ENCODE measurements at places on chromosomes 13 and 19.

- DNase-seq, result no peak
Measured at GRCh38 chr13:74129500-74130191, 4.6 kb downstream of the KLF12 start.

- no peak for DNase-seq
Measured at GRCh38 chr13:111373486-111373885, 53.0 kb downstream of the TEX29 start.

DNA sequence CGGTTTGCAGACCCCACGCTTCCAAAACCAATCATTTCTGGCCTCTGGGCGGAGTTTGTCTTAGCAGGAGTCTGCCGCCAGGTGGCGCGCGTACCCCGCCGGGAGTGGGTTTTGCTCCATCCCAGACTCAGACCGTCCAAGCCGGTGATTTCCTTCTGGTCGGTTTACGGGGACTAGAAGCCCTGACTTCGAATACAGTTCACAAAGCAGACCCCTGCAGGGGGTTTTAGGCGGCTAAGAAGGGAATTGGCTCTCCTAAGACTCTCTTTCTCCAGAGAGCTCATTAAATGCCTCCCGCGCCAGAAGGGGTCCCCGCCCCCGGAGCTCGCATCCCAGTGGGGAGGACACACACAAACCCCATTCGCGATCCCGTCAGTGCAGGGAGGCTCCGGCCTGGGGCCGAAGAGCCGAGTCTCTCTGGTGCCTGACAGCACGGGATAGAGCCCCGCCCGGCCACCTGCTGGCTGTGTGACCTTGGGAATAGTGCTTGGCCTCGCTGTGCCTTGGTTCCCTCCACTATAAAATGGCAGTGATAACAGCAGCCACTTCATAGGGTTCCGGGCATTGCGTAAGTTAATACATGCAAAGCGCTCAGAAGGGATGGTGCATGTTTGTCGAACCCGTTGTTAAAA lies 8.6 kb upstream of the NUP62 start:
- DNase-seq, result peak; percentile 71

DNA sequence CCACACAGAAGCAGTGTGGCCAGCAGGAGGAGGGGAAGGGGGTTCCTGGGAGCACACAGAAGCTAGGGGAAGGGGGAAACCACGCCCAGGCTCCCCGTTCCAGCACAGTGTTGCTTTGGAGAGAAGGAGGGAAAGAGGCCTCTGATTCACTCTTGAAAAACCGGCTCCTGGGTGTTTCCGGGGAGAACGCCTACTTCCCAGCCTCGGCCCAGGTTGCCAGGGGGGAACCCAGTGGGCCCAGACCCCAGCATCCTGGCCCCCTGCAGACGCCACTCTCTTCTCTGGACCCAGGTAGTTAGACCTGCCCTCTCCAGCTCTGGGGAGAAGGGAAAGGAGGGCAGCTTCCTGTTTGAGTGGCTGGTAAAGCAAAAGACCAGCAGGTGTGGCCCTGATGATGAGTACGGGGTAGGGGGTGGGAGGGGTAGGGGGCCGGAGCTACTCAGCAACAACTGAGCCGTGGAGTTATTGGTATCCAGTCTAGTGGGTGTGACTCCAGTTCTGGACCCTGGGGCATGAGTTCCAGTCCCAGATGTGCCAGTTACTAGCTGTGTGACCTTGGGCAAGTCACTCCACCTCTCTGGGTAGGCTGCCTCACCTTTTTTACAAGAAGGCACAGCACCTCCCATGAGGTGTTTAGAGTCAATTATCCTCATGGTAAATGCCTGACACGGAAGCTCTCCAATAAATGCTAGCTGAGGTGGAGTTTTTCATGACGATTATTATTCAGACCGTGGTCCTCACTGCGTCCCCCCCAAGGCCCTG lies 836 bp downstream of the GIPC1 start:
- no peak for DNase-seq

- DNase-seq, result no peak
Measured at GRCh38 chr19:16301999-16302694, 22.5 kb upstream of the KLF2 start.

GRCh38 chr19:14035706-14036105 lies 4.1 kb downstream of the IL27RA start:
- DNase-seq, result no peak

DNA sequence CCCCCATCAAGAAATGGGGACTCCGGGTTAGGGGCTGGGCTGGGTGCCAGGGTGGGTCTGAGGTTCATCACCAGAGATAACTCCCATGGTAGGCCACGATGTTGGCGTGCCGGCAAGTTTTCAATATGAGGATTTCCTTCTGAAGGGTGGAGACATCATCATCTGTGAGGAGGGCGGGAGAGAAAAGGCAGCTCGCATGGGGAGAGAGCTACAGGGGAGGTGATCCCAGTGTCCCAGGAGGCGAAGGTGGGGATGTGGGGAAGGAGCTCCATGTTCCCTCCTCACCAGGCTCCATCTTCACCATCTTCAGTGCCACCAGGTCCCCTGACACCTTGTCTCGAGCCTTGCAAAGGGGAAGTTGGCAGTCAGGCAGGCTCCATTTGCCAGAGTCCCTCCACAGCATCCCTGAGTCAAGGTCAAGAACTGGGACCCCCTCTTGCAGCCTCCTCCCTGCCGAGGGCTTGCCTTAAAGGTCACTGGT lies 430 bp downstream of the MAP4K1 start:
- DNase-seq, result no peak

GRCh38 chr19:38893341-38893771 lies 6.1 kb downstream of the SIRT2 start:
- no peak for DNase-seq

DNA sequence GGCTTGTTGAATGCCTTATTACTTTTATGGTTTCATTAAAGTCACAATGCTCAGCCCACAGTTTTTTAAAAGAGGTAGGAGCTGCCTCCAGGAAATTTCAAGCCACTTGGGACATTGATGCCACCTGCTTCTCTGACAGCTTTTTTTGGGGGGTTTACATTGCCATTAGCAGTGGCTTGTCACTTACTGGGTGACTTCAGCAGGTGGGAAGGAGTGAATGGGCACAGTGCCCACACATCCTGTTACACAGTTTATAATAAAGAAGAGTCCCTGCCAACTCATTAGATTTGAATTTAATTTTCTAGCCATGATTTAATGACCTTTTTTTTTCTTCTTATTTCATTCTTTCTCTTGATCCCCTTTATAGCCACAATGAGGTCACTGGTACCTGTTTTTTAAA lies 61.0 kb downstream of the NHLRC3 start:
- no peak for DNase-seq

DNA sequence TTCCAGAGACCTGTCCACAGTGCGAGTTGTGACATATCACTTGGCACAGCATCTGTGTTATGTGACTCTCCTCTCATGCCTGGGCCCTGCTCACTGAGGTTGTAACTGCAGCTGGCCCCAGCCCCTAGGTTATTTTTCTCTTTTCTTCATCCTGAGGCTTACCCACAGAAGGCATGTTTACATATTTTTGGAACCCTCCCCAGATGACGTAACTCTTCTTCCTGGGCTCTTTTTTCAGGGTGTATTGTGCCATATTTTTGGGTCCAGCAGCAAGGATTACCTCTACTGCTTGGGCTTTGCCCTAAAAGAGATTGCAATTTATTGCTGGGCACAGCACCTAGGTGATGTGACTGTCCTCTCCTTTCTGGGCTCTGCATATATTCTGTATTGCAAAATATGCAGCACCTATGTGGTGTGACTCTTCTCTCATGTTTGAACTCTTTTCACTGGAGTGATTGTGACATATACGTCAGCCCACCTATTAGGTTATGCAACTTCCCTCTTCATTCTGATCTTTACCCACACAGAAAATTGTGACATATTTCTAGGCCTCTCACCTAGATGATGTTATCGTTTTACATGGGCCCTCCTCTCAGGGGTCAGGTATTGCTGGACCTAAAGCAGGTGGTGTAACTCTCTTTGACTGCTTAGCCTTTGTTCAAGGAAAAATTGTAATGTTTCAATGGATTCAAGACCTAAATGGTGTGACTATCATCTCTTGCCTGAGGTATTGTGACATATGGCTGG lies 64.5 kb upstream of the ZNF724 start:
- no peak for DNase-seq

GRCh38 chr13:39107561-39107960 lies 69.3 kb downstream of the NHLRC3 start:
- DNase-seq, result peak; percentile 93

DNA sequence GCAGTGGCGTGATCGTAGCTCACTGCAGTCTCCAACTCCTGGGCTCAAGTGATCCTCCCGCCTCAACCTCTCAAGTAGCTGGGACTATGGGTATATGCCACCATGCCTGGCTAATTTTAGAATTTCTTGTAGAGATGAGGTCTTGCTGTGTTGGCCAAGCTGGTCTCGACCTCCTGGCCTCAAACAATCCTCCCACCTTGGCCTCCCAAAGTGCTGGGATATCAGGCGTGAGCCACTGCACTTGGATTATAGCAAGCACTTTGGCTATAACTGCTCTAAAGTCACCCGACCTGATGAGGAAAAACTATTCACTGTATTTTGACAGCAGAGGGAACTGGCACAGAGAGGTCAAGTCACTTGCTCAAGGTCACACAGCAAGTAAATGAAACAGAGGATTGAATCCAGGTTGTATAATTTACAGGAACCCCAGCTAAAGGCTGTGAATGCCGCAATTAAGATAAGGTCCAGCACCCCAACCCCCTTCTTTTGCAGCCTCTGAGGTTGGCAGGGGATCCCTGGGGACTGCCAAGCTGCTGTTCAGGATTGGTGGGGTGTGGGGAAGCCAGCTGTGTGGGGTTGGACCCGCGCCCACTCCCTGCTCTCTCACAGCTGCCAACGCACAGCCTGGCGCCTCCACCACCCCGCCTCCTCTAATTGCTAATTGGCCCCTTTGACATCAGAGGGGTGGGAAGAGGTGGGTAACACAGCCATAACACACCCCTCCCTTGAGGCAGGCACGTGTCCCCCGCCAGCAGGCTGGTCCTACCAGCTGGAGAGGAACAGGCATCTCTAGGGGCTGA lies 6.0 kb downstream of the TMIGD2 start:
- peak; percentile 95 for DNase-seq

DNA sequence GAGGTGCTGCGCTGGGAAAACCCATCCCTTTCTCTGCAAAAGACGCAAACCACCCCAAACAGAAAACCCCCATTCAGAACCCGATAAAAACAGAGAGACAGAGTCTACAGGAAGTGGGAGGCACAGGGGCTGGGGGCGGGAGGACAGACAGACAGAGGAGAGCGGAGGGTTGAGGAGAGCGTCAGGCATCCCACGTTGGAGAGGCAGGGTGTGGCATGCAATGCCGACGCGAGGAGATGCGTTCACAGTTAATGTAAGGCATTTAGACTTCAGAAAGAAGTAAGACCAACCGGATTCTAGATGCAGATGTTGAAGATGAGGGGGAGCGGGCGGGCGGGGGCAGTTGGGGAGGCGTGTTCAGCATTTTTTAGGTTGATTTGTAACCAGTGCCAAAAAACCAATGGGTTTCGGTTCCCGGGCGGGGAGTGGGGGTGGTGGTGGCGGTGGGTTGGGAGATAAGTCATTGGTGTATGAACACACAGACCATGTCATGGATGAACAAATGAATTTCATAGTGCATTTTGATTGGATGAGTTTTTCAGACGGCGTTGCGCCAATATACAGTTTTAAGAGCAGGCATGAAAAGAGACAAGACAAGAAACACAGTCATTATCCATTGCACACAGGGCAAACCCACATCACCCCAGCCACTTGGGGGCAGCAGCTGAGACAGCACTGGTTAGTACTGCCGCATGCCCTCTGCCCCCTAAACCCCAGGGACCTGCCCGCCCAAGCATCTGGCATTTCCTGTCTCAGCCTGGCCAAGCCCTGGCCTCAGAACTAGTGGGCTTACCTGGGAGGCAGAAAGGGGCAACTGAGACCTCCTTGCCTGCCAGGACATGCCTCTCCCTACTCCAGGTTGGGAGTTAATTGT lies 91.3 kb downstream of the IER2 start:
- DNase-seq, result no peak

DNA sequence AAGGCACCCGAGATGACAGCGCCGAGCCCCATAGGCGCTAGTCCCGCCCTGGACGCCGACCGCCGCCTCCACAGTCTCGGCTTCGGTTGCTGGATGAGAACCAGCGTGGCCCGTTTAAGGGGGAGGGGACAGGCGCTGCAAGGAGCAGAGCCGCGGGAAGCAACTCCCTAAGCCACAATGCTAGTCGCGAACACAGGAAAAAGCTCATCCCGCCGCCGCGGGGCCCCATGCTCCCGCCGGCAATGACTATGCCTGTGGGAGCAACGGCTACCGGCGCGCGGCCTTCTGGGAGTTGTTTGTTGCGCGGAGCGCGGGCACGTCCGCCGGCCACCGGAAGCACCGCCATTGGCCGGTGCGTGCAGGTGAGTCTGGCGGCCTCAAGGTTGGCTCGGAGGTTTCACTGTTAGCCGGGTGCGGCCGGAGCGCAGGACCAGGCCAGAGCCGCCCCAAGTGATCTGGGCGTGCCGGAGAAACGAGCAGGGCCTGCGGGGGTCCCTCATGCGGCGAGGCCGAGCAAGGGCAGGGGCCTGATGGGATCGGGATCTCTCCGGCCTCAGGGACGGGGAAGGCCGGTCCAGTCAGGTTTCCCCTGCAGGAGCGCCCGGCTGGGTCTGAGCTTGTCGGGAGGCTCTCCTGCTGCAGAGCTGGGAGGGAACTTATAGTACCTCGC lies at the start of gene ZNF544:
TSS of gene ZNF544 (plus strand) at position 330 of the 670 bp plus-strand sequence. CDS start 15,110 bp downstream, outside the sequence.
- peak; percentile 8 for DNase-seq

DNA sequence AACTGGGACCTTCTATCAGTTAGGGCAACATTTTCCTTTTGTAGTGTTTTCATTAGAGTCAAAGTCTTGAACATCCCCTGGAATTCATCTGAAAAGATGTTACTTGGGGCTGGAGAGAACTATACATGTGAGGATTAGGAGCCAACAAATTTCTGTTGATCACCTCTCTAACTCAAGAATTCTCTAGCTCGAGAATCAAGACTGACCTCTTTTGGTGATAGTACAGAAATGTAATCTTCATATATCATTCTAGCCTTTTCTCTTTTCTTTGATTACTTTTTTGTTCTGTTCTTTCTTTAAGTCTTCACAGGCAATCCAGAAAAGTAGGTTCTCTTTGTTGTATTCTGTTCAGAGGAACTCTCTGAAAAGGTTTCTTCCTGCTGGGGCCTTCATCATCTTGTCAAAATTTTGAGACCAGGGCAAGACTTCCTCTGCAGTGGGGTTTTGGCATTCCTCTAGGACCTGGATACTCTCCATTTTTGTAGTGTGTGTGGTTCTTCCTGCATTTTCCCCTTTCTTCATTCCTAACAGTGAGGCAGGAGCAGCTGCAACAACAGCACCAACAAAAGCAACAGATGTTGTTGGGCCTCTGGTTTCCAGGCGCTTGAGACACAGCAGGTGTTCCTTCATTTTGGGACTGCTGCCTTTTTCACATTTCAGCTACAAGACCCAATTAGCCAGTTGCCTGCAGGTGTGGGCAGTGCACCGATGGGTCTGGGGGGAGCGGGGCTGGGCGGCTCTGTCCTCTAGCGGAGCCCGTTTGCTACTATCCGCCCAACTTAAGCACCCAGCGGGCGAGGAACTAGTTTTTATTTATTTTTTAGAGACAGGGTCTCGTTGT lies 26.2 kb downstream of the ELF1 start:
- peak; percentile 60 for DNase-seq
